ENCODE measurements at places on chromosomes 6 and 20. TPM values are rescaled to one million over a fixed set of nuclear protein-coding genes. Genes with fewer than 3 reads are reported as not detected.
A peak's percentile ranks its signal among the peaks of the same experiment; 100 is the strongest.

GRCh38 chr6:139053382-139053781, 24.8 kb downstream of the ABRACL start:
- no peak for DNase-seq

STX16 gene
- total RNA-seq, result 52.8 TPM

SLC12A5 gene
- total RNA-seq, result 1.9 TPM

WFDC10B gene
- not detected for total RNA-seq

FRK gene
- total RNA-seq, result under 0.01 TPM

- peak; percentile 11 for DNase-seq
Observed at GRCh38 chr6:87922947-87923330, 124.7 kb upstream of the SPACA1 start.

Measured in hematopoietic multipotent progenitor cell (in vitro differentiated cells).